Left colon (tissue), 2 donors: ENCODE measurements at places on chromosomes 16 and 17.

DNA sequence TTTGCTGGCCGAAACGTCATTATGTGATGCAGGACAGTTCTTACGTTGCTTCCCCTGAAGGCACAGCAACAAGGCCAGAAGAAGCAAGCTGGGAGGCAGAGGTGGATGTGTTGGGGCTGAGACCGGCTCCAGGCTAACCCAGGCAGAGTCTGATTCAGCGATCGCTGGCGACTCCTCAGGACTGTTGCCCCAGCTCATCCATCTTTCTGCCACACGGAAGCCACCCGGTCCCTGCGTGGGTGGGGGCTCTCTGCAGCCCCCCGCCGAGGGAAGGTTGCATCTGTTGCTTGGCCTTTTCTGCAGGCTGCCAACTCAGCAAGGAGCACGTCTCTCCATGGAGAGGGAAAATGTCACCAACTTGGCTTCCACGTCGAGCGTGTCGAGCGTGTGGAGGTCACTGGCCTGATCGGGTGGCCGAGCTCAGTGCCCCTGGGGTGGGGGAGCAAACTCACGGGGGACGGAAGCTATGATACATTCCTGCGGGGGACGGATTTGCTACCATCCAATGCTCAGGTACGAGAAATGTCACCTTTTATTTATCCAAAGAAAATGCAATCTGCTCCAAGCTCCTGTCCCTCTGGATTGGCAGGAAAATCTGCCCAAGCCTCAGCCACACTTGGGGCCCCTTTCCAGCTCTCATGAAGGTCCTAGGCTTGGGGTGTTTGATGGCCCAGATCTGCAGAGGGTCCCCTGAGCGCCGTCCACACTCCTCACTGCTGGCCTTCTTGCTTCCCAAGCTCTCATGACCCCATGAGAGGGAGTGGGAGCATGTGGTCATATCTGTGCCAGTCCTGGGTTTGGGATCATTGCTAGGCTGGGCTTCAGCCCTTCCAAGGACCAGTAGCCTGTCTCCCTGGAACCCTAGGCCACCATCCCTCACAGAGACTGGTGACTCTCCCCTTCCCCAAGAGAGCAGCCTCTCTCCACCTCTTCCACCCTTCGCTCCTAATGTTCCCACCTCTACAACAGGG lies 69.4 kb downstream of the RPH3AL start:
- DNase-seq = no peak

- no peak for DNase-seq
Observed at GRCh38 chr16:13970708-13971422, 50.9 kb downstream of the ERCC4 start.

DNA sequence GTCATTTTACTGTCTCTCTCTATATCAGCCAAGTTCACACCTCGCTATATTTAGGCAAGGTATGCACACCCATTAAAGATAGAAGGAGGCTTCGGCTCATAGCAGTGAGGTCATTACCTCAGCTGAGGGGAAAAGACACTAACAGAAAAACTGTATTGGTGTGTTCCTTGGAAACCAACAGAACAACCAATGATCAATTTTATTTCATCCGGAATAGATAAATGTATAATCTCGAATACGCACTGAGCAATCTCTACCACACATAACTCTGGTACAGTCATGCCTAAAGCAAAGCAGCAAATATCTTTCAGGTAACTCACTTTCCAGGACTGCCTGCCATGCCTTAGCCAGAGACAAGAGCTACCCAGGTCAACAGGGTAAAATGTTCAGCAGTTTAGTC lies 109.9 kb upstream of the CORO6 start:
- no peak for DNase-seq

DNA sequence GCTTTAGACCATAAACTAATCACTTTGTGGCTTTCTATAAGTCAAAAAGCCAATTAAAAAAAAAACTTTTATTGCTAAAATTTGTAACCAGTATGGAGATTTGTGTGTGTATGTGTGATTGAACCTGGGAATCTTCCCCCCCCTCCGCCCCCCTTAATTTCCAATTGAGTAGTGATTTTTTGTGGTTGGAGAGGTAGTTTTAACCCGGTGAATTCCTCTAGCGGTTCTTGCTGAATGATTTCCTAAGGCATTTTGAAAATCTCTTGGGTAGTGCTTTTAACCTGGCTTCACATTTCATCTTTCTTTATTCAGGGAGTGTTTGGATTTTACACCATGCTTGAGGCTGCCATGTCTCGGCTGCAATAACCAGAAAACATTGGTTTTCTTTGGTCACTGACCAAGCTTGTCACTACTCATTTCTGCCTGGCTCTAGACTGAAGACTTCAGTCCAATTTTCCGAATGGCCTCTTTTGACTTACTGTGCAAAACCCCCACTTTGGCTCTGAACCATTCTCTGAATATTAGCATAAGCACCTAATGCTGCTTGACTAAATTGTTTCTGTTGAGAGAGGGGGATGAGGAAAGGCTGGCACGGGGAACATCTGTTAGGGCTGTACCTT lies 35.6 kb downstream of the PRKCA start:
- DNase-seq = no peak

GRCh38 chr17:732067-732901 lies at the start of gene TLCD3A:
Gene TLCD3A, plus strand, starts transcription at chr17:732596. Its CDS starts 52 bp downstream, at chr17:732648.
- peak; percentile 76 for DNase-seq

GRCh38 chr17:2238432-2239169 lies 65.0 kb downstream of the SMG6 start:
- no peak for DNase-seq

DNA sequence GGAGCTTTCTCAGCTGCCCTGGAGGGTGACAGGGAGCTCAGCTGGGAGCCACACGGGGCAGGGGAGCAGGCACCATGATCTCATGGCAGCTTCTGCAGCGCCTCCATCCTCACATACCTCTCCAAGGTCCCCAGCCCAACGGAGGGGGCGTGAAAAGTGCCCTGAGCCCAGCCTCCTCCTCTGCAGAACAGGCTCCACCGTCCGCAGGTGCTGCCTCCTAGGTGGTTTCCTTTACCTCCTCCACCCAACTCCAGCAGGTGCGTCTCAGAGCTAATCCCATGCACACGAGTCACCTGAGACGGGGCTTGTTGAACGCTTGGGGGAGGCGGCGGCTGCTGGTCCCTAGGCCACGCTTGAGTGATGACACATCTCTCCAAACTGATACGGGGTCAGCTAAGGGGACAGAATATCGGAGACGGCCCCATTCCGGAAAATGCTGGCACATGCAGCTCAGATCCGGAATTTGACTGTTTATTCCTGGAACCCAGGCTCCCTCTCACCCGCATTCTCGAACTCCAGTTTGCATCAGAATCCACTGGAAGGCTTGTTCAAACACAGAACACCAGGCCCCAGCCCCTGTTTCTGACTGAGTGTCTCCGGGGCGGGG lies 387 bp upstream of the SLC38A8 start:
- no peak for DNase-seq
